Stimulated activated CD4-positive, alpha-beta T cell treated with anti-CD3 and anti-CD28 coated beads, Interleukin-15, amount 100 ng/mL, for 24 hours (primary cell): ENCODE measurements at places on chromosomes 11 and 22.

DNA sequence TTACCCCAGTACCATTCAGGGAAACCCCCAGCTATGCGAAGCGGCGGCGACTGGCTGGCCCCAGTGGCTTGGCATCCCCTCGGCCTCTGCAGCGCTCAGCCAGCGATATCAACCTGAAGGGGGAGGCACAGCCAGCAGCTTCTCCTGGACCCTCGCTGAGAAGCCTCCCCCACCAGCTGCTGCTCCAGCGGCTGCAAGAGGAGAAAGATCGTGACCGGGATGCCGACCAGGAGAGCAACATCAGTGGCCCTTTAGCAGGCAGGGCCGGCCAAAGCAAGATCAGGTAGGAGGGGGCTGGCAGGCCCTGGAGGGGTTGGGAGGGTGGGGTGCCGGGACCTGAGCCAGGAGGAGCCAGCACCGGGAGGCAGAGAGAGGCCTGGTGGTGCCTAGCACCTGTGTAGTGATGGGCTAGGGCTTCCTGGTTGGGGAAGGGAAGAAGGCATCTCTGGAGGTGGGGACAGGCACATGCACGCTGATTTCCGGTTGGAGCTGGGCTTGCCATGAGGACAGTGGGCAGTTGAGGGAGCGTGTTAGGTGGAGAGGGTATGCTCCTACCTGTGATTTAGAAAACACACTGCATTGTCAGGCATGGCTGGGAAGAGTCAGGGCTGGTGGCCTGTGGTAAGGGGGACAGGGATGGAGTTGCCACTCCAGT, 22.3 kb downstream of the SHANK3 start:
- no peak for DNase-seq

DNA sequence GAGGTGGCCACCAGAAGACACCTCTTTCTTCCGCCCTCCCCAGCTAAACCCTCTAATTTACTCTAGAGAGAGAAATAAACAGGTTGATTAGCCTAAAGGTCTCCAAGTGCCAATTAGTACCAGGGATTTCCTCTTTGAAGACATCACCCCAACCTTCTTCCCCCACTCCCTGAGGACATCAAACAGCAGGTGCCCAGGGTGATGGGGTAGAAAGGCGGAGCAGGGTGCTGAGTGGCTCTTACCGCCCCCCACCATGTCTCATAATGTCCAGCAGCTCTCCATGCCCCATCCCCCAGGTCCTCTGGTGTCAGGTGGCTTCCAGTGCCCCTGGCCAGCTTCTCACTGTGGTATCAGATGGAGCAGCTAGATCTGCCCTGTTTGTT, 5.3 kb upstream of the GNAZ start:
- no peak for DNase-seq

GRCh38 chr11:3340025-3340424, 38.9 kb downstream of the ZNF195 start:
- no peak for DNase-seq

DNA sequence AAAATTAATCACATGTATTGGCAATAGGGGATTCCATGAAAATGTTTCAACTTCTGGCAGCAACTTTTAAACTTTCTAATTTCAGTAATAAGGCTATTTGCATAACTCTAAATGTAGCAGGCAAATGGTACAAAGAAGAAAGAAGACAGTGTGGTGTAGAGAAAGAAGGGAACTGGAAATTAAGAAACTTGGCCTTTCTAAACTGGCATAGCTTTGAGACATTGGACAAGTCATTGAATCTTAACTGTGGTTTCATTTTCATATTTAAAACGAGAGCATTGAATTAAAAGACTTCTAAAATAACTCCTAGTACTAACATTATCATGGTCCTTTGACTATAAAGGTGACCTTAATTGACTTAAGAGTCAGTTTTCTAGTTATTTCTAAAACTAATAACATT, 125.0 kb downstream of the UVRAG start:
- DNase-seq = no peak

DNA sequence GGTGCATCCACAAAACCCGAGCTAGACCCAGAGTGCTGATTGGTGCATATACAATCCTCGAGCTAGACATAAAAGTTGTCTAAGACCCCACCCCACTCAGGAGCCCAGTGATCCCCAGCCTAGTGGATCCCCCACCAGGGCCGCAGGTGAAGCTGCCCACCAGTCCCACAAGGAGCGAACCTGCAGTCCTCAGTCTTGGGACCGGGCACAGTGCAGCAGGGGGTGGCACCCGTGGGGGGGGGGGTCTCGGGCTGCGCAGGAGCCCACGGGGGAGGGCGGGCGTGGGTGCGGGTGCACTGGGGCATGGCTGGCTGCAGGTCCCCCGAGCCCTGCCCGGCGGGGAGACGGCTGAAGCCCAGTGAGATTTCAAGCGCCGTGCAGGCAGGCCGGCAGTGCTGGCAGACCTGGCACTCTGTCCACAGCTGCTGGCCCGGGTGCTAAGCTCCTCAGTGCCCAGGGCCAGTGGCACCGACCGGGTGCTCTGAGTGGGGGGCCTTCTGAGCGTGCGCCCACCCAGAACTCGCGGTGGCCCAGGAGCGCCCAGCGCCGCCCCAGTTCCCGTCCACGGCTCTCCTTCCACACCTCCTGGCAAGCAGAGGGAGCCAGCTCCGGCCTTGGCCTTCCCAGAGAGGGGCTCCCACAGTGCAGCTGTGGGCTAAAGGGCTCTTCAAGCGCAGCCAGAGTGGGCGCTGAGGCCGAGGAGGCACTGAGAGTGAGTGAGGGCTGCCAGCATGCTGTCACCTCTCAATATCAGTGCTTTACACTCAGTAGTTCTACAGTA, 989.1 kb downstream of the FAM181B start:
- no peak for DNase-seq

GRCh38 chr11:57397394-57397990, 7.0 kb upstream of the PRG2 start:
- no peak for DNase-seq

- peak; percentile 8 for DNase-seq
Measured at GRCh38 chr22:17370026-17370765, 936 bp downstream of the CECR2 start.
